Hematopoietic multipotent progenitor cell treated with erythropoietin and hydrocortisone succinate and interleukin-3 and kit ligand, for 4 days (in vitro differentiated cells): ENCODE measurements at places on chromosomes 4 and X.
A peak's percentile ranks its signal among the peaks of the same experiment; 100 is the strongest.

- no peak for DNase-seq
These were observed 688 bp downstream of the UFSP2 start for GRCh38 chr4:185424905-185425646.

DNA sequence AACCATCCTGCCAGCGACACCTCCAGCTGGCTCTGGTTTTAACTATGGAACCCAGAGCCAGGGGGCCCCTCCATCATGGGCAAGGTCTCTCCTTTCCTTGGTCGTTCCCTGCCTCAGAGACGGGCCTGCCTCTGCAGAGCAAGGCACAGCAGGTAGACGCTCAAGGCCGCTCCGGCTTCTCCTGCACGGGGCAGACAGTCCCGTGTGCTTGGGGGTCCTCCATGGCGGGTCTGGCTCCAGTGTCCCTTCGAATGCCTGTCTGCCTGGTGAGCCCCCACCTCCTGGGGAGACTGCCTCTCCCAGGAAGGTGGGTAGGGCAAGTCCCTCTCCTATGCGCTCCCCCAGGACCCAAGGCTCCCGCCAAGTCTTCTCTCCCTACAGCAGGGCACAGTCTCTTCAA is 71.5 kb downstream of the ACOX3 start:
- DNase-seq = no peak

DNA sequence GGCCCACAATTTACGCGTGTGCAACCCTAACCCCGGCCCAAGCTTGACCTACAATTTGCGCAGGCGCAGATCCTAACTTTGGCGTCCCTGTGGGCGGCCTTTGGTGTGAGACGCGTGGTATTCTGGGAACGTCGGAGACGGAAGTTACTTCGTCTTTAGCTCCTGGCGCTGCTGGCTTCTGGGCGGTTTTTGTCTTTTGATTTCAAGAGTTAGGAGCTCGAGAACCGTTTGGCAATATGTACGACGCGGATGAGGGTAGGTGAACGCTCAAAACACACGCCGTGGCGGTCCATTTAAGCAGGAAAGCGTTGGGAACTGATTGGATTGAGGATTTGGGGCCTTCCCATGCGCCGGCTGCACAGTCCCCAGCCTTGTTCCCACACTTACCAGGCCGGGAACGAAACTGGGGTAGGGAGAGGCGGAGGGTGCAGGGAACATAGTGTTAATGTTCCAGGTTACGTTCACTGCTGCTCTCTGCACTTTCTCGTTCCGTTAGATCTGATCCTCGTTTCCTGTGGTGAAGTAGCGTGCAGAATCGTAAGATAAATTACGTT is at the start of gene POLR2B:
TSS of gene POLR2B (plus strand) at position 147 of the 554 bp plus-strand sequence. CDS start at position 237, 90 bp downstream.
- peak; percentile 99 for DNase-seq

DNA sequence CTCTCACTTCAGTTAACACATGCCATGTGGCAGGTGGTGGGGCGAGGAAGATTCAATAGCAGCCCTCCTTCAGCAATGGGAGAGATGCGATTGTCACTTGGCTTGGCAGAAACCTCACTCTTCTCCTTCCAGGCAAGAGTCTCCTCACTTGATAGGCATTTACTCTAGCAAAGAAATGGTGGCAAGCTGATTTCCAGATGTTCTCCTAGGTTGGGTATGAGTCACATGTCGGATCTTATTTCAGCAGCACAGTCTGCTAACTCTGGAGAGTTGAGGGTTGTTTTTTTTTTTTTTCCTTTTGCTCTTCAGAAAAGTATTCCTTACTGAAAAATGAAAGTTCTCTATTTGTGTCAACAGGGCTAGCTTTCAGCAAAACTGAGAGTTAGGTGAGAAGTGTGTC is 119.5 kb upstream of the CHRDL1 start:
- no peak for DNase-seq

- no peak for DNase-seq
These were observed 78.1 kb upstream of the GPC4 start for GRCh38 chrX:133493366-133493765.

GRCh38 chr4:1864076-1865008 is 6.9 kb upstream of the NSD2 start:
- no peak for DNase-seq

GRCh38 chr4:120672076-120672475 is 250.4 kb downstream of the PRDM5 start:
- DNase-seq = no peak

- peak; percentile 77 for DNase-seq
These were observed 66.0 kb downstream of the FBXO8 start for GRCh38 chr4:174217273-174218126.

GRCh38 chr4:140707325-140707724 is 48.9 kb downstream of the TBC1D9 start:
- no peak for DNase-seq

DNA sequence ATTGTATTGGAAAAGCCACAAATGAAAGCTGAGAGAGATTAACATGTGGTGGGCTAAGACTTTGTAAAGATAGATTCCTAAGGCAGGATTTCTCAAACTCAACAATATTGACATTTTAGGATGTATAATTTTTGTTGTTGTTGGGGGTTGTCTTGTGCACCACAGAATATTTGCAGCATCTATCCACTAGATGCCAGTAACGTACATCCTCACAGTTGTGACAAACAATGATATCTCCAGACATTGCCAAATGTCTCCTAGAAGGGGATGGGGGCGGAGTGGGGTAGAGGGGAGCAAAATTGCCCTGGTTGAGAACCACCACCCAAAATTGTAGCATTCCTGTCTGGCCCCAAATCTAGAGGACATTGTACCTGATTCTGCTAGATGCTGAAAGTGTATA is 14.7 kb upstream of the CBR4 start:
- DNase-seq = peak; percentile 71

- DNase-seq = no peak
These were observed 112.3 kb upstream of the SFRP2 start for GRCh38 chr4:153901220-153901619.

GRCh38 chr4:95181996-95182306 is 366.8 kb downstream of the UNC5C start:
- DNase-seq = no peak

- DNase-seq = no peak
These were observed 89.1 kb downstream of the TBC1D9 start for GRCh38 chr4:140666889-140667614.

DNA sequence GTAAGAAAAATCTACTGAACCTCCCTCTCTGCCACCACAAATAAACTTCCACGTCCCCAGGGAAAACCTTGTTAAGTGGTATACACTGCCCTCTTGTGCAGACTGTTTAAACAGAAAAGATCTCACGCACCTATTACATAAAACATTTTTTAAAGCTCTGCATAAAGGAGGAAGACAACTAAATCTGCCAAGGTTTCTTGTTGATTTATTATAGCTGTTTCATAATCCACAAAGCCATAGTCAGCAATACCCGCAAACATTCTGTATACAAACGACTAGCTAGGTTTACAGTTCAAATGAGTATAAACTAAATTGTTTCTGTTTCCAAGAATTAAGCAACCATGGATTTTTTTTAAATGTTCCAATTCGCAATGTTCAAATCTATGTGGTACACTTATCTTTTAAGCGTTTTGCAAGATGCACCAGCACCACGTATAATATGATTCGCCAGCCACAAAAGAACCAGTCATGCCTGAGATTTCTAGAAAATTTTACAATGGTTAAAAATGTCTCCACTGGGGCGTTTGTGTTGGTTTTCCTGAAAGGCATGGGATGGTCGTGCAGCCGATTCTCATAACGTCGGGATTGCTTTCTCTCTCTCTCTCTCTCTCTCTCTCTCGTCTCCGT is 164.6 kb downstream of the PRKX start:
- DNase-seq = peak; percentile 45

DNA sequence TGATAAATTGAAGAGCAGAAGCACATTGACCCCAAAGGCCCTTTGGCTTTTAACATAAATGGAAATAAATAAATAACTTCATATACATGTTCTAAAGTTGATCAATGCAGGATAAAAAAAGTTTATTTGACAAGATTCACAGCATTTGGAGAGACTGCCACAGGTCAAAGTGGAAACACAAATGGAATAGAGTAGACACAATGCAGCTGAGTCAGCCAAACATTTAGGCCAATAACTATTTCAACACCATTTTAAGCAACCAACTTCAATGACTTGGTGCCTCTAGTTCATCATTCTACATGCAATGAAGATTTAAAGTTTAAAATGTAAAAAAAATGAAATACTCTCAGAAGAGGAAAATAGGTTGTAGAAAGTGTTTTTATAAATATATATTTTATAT is 365.2 kb downstream of the FAT4 start:
- DNase-seq = no peak

DNA sequence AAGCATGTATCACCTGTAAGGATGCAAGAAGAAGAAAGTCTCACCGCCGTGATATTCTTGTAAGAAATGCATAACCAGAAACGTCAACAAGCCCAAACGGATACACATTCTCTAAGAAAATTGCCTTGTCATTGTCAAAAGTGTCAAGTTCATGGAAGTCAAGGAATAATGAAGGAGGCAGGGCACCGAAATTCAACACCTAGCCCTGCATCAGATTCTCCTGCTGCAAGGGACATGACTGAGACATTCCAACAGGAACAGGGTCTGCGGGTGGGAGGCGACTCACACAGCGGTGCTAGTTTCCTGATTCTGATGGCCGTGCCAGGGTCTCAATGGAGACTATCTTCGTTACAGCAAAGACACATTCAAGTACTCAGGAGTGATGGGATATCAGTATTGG is 26.7 kb downstream of the IRF2 start:
- no peak for DNase-seq
